ENCODE measurements at places on chromosomes 12 and 14. TPM values are rescaled to one million over a fixed set of nuclear protein-coding genes. Genes with fewer than 3 reads are reported as not detected.

- peak; percentile 81 for DNase-seq
These were observed at the start of gene NIN for GRCh38 chr14:50830932-50831725. Gene NIN (minus strand): TSS chr14:50831162. CDS start chr14:50822056, 9,106 bp downstream.

DNA sequence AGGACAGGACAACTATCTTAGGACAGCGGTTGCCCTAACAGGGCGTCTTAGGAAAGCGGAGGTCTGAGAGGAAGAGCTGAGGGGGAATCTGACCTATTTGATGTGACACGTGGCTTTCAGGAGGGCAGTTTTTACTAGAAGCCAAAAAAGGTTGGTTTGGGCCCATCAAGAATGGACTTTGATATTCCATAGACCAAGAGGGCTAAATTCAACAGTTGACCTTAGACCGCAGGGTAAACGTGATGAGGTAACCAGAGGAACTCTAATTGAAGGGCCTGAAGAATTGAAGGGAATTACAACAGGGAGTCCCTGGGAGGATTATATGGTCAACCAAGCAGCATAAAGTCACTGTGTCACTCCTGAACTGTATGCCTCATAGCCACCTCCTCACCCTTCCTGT is 11.5 kb downstream of the C1S start:
- DNase-seq = no peak

GRCh38 chr14:91145391-91146160 is 31.7 kb downstream of the DGLUCY start:
- no peak for DNase-seq

GRCh38 chr14:93537951-93538350 is 107.2 kb downstream of the UNC79 start:
- no peak for DNase-seq

- DNase-seq = no peak
These were observed 277.6 kb downstream of the BTG1 start for GRCh38 chr12:91868054-91868453.

DNA sequence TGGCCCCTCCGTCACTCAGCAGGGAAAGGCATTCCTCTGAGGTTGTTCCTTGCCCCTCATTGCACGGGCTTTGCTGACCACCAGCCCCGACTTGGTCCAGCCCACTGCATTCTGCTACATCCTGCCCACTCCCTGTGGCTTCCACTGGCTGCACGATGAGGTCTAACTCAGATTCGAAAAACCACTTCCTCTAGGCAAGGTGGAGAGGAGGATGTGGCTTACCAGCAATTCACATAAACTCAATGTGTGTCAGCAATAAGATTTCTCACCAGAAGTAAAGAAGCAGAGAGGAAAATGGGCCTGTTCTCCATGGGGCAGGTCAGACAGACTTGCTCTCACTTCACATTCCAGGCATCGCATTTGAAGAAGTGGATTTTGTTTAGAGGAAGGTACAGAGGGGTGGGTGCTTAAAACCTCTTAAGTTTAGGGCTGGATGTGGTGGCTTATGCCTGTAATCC is 14.7 kb downstream of the GPR68 start:
- DNase-seq = no peak

DNA sequence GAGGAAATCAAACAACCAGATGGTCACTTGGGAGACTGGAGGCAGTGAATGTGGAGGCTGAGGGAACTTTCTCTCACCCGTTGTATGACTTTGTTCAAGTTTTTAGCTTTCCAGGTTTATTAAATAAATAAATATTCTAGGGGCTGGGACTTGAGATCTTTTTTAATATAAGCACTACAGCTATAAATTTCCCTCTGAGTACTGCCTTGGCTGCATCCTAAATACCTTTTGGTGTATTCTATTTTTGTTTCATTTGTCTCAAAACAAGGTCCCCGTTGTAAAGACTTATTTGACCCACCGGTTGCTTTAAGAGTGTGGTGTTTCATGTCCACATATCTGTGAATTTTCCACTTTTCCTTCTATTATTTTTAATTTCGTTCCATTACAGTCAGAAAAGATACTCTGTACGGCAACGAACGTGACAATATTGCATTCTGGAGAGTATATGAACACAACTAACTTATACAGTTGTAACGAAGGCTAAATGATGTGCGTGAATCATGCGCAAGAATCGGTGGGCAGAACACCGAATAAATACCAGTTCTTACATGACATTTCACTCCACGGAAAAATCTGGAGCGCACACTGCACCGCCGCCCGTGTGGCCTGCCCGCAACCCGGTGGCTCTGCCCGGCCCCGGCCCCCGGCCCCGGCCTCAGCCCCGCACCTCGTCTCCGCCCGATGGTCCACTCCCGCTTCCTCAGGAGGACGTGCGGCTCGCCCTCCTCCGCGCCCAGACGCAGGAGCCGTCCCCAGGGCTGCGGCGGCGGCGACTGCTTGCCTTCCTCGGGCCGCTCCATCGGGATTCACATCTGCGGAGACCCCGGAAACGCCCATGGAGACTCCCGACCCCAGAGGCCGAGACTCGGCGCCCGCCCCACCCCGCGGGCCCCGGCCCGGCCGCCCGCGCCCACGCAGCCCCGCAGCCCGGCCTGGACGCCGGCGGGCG is 602 bp downstream of the CHFR start:
- DNase-seq = no peak

GRCh38 chr14:80678436-80678835 is 263.1 kb downstream of the CEP128 start:
- DNase-seq = no peak

- DNase-seq = no peak
These were observed 268.0 kb downstream of the BTG1 start for GRCh38 chr12:91877456-91878235.

DNA sequence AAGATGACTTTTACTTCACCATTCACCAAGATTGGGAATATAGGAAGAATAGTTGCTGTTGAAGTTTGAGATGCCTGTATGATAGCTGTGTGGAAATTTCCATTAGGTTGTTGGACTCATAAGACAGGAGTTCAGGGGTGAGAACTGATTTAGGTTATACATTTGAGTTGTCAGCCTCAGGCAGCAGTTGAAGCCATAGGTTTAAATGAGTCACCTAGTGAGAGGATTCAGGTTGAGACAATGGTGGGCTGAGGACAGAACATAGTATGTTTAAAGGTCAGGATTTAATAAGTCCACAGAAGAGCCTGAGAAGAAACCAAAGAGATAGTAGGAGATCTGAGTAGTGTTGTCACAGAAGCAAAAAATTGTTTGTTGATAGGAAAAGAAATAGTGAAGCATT is 63.6 kb upstream of the MON2 start:
- no peak for DNase-seq

DNA sequence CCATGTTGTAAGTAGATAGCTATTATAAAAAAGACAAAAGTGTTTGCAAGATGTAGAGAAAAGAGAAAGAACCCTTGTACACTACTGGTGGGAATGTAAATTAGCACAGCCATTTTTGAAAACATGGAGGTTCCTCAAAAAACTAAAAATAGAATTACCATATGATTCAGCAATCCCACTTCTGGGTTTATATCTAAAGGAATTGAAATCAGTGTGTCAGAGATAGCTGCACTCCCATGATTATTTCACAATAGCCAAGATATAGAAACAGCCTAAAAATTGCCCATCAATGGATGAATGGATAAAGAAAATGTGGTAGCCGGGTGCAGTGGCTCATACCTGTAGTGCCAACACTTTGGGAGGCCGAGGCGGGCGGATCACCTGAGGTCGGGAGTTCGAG is 9.2 kb downstream of the PSMC6 start:
- no peak for DNase-seq

GRCh38 chr14:86683561-86683960 is 1153.6 kb downstream of the FLRT2 start:
- DNase-seq = no peak

DNA sequence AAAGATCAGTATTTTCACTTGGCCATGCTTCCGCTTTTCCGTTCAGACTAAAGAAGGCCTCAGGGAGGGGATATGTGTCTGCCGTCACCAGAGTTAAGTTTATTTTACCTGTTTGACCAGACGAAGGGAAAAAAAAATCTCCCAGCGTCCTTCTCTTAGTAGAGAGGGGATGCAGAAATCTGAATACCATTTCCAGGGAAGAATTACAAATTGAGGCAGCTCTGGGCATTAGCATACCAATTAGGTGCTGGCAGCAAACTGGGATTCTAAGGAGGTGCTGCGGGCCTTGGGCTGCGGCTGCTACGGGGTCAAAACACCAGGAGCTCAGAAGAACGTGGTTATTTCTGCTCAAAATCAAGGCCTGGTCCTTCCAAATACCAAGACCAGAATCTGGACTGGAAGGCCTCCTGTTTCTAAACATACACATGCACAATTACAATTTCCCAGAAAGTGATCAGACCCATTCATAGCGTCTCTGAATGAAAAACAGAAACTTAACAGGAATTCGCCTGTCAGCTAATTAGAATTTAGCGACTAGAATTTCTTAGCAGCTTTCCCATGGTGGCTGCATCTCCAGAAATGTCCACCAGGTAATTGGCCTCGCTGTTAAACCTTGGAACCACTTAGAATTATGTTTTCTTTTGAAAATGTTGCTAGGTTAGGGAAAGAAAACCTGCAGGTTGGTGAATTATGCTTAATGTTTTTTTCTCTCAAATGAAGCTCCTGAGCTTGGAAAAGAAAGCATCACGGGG is 617.0 kb downstream of the VRK1 start:
- DNase-seq = no peak

- DNase-seq = no peak
These were observed 8.6 kb downstream of the SPRYD4 start for GRCh38 chr12:56476972-56477432.

DNA sequence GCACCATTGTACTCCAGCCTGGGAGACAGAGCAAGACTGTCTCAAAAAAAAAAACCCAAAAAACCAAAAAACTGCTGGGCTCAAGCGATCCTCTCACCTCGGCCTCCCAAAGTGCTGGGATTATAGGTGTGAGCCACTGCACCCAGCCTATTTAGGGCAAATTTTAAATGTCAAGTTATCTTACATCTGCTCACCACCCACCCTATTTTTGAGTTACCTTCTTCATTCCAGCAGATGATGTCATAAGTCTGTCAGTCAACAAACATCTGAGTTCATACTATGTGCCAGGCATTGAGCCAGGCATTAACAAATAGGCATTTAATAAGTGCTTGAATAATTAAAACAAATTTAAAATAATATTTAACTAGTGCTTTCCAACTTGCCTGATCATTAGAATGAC is 21.5 kb downstream of the BATF start:
- no peak for DNase-seq

NTS gene
- not detected for total RNA-seq

KRT74 gene
- not detected for total RNA-seq

Data from activated B cell treated with CpG ODN at 0.5 μM for 24 hours (primary cell).